ENCODE measurements at places on chromosomes 11 and 22.

- no peak for DNase-seq
Observed at GRCh38 chr11:83511646-83512045, 225.5 kb upstream of the CCDC90B start.

GRCh38 chr11:70572974-70573260, 174.6 kb downstream of the CTTN start:
- no peak for DNase-seq

- DNase-seq = no peak
Observed at GRCh38 chr11:119796363-119797060, 67.5 kb upstream of the NECTIN1 start.

DNA sequence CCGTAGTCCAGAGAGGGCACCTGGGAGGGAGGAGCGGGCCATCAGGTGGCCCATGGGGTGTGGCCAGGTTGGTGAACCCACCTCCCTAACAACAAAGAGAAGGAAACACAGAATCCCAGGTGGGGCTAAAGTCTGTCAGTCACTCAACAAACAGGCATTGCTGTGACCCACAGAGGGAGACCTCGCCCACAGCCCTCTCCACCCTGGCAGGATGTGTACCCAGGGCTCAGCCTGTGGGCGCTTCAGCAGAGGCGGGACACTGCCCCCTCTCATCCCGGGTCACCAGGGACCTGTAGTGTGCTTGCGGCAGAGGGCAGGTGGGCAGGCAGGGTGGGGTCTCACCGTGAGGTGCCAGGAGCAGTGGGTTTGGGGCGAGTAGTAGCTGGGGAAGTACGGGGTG, 25.1 kb downstream of the TMPRSS6 start:
- DNase-seq = no peak

Data from right hindlimb (tissue), 1 donor.